CD4-positive, CD25-positive, alpha-beta regulatory T cell (primary cell): ENCODE measurements at places on chromosomes 2 and 18. TPM values are rescaled to one million over a fixed set of nuclear protein-coding genes. Genes with fewer than 3 reads are reported as not detected.

Gene PIEZO2
- polyA plus RNA-seq = not detected

Gene PCARE
- polyA plus RNA-seq = not detected

Gene RGPD4
- polyA plus RNA-seq = not detected

Gene AQP12A
- polyA plus RNA-seq = not detected

Gene MROH2A
- not detected for polyA plus RNA-seq

Gene AOX1
- not detected for polyA plus RNA-seq

Gene TMEM198
- not detected for polyA plus RNA-seq

GRCh38 chr18:57657542-57657941, 35.9 kb upstream of the NARS1 start:
- no peaks in the 10 kb centered on the region for H3K27me3 ChIP-seq
- no peak for DNase-seq
- H3K27ac ChIP-seq = no peak overlapping the region
- peaks cover 7% of the 10 kb centered on the region for H3K36me3 ChIP-seq
- no peaks in the 10 kb centered on the region for H3K4me1 ChIP-seq

- peak overlapping the region; percentile 99 for H3K27ac ChIP-seq
- DNase-seq = peak; percentile 11
- no peaks in the 10 kb centered on the region for H3K27me3 ChIP-seq
- H3K4me3 ChIP-seq = peak overlapping the region; percentile 89
These were observed 787 bp upstream of the ADGRF3 start for GRCh38 chr2:26347286-26347865.

DNA sequence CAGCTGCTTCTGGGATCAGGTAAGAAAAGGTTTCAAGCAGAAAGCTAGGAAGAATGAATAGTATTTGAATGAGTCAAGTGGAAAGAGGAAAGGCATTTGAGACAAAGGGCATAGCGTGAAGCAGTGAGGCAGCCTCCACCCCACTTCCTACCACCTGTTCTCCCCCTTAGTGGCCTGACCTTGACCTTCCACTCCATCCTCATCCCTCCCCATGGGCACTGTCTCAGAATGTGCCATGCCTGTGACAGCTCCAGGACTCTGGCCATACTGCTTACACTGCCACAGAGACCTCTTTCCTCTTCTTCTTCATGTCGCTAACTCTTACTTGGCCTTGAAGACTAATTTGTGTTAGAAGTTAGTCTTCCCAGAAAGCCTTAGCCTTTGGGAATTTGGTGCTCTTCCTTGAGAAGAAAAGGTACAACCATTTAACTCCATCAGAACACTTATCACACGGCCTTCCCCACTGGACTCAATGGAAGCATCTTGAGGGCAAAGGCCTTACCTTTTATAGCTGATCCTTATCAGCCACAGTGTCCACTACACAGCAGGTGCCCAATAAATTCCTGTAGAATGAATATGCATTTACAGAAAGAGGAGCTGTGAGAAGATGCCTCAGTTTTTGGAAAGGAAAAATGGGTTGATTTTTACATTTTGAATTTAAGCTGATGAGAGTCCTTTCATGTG, 15.2 kb upstream of the NOSTRIN start:
- no peaks in the 10 kb centered on the region for H3K4me1 ChIP-seq
- DNase-seq = no peak
- H3K4me3 ChIP-seq = no peak overlapping the region
- no peaks in the 10 kb centered on the region for H3K36me3 ChIP-seq
- H3K27me3 ChIP-seq = no peaks in the 10 kb centered on the region

DNA sequence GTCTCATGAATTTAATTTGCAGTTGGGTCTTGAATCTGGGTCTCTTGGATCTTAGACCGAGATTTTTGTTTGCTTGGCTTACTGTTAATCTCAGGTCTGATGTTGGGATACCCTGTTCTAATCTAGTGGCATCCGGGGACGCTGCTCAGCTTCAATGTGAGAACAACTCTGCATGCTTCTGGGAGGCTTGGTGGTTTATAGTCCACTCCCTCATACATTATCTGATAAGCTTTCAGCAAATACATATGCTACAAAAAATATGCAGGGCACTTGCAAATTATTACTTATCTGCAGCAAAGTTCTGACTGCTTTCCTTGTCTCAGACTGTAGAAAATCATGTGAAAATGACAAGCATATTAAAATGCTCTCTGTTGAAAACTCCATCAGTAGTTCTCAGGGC, 39.4 kb downstream of the RNF144A start:
- no peak overlapping the region for H3K27ac ChIP-seq
- no peaks in the 10 kb centered on the region for H3K27me3 ChIP-seq
- H3K36me3 ChIP-seq = no peaks in the 10 kb centered on the region

- no peak for DNase-seq
- no peaks in the 10 kb centered on the region for H3K4me1 ChIP-seq
- peaks cover 92% of the 10 kb centered on the region for H3K36me3 ChIP-seq
These were observed 9.3 kb downstream of the GPN1 start for GRCh38 chr2:27638037-27638637.

GRCh38 chr2:34031097-34031496, 432.0 kb upstream of the FAM98A start:
- no peak for DNase-seq
- no peaks in the 10 kb centered on the region for H3K27me3 ChIP-seq
- no peak overlapping the region for H3K27ac ChIP-seq

GRCh38 chr2:121489911-121490583, 40.6 kb upstream of the RNU4ATAC start:
- peaks cover 21% of the 10 kb centered on the region for H3K4me1 ChIP-seq
- peaks cover 5% of the 10 kb centered on the region for H3K36me3 ChIP-seq
- H3K4me3 ChIP-seq = no peak overlapping the region
- H3K27me3 ChIP-seq = no peaks in the 10 kb centered on the region

DNA sequence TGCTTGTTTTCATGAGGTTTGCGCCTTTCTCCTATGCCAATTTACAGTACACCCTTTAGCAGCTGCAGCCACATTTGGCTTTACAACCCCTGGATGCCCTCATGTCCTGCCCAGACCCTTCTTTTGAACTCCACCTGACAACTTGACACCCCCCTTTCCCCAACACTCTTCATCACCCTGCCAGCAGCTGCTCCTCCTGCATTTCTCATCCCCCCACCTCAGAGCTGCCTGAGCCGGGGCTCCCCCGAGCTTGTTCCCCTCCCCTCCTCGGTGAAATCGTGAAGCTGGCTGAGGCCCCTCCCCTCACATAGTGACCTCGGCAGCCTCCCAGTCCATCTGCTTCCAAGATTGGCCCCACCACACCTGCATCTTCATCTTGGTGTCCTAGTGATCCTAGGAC, 40.5 kb downstream of the LRRFIP1 start:
- H3K27ac ChIP-seq = no peak overlapping the region
- H3K4me3 ChIP-seq = no peak overlapping the region
- peaks cover 4% of the 10 kb centered on the region for H3K27me3 ChIP-seq
- peaks cover 2% of the 10 kb centered on the region for H3K4me1 ChIP-seq
- no peaks in the 10 kb centered on the region for H3K36me3 ChIP-seq

DNA sequence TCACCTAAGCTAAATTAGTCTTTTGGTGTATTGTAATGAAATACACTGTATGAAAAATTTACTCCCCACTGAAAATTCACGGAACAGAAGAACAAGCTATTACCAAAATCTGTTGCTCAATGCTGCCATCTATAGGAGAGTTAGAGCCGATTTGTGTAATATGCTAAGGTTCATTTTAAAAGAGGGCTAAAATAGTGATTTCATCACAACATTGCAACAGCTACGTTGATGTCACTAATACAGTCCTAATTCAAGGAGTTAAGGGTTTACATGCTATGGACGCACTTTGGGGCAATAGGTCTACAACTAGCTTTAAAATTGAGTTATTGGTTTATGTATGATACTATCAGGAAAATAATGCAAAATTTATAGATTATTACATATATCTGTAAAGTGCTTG, 3.0 kb upstream of the IRS1 start:
- peaks cover 30% of the 10 kb centered on the region for H3K4me1 ChIP-seq
- peaks cover 9% of the 10 kb centered on the region for H3K27me3 ChIP-seq
- DNase-seq = peak; percentile 71
- H3K27ac ChIP-seq = no peak overlapping the region
- no peaks in the 10 kb centered on the region for H3K36me3 ChIP-seq
- H3K4me3 ChIP-seq = no peak overlapping the region

DNA sequence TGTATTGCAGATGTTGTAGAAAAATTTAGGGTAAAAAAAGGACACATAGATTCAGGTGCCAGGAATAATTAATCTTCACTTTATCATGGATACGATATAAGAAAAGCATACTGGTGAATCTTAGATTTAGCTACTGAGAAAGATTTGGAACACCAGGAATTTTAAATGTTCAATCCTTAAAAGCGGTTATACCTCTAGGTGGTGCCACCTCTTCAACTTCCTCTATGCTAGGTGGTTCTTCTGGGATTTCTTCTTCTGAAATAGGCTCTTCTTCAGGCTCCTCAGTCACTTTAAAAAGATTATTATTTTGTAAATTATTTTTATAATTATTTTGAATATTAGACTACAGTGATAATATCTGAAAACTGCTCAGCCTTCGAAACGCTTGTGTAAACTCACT, 133.1 kb downstream of the TTN start:
- no peaks in the 10 kb centered on the region for H3K4me1 ChIP-seq
- H3K27me3 ChIP-seq = no peaks in the 10 kb centered on the region
- DNase-seq = no peak
- H3K36me3 ChIP-seq = peaks cover 76% of the 10 kb centered on the region
- no peak overlapping the region for H3K27ac ChIP-seq

- no peak overlapping the region for H3K4me3 ChIP-seq
- no peaks in the 10 kb centered on the region for H3K4me1 ChIP-seq
- no peak for DNase-seq
- H3K27me3 ChIP-seq = no peaks in the 10 kb centered on the region
These were observed 95.1 kb downstream of the CRIM1 start for GRCh38 chr2:36450466-36451196.

DNA sequence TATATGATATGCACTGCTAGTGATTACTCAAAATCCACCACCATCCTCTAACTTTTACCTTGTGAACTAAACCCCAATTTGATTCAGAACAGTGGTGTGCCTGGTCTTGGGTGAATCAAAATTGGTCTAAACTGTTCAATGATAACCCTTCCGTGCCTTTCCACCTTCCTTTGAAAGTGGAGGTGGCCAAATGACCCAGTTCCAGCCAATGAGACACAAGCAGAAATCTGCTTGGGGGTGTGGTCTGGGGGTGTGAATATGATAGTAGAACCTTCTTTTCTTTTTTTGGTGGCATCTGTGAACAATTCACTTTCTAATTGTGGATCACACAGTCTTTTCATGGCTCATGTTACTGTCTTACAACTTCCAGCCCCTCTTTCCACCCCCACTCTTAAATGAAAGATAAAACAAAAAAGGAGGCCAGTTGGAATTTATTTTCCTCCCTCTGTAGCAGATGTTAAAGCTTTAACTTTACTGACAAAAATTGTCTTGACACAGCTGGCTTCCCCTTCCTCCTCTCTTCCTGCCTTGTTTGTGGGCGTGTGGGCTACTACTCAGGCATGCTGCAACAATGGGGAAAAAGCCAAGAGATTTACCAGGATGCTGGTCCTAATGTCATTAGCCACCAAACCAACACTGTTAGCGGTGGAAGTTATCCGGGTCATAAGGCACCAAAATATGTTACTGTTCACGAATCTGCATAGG, 58.8 kb upstream of the ANKRD44 start:
- DNase-seq = no peak
- H3K27ac ChIP-seq = no peak overlapping the region
- no peaks in the 10 kb centered on the region for H3K4me1 ChIP-seq
- no peak overlapping the region for H3K4me3 ChIP-seq
- H3K36me3 ChIP-seq = no peaks in the 10 kb centered on the region

DNA sequence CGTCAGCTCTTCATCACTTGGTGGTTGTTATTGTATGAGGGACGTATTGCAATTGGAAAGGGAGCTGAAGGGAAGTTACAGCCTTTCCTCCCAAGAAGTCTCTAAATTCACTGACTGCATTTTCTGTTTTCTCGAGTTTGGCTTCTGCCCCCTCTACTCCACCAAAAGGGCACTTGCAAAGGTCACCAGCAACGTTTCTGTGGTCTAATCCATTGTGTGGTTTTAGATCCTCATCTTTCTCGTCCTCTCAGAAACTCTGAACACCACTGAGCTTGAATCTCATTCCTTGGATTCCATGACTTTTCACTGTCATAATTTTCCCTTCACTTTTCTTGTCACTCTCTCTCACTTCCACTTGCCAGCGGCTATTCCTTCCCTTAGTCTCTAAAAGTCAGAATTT, 308.0 kb downstream of the AFF3 start:
- no peaks in the 10 kb centered on the region for H3K27me3 ChIP-seq
- H3K27ac ChIP-seq = no peak overlapping the region
- no peak overlapping the region for H3K4me3 ChIP-seq
- DNase-seq = no peak

- no peak overlapping the region for H3K4me3 ChIP-seq
- no peaks in the 10 kb centered on the region for H3K36me3 ChIP-seq
- DNase-seq = no peak
These were observed 22.7 kb downstream of the ANKRD29 start for GRCh38 chr18:23640052-23640451.

GRCh38 chr2:101419096-101419663, 31.9 kb upstream of the CREG2 start:
- no peaks in the 10 kb centered on the region for H3K36me3 ChIP-seq
- peak; percentile 67 for DNase-seq
- H3K27ac ChIP-seq = no peak overlapping the region
- no peaks in the 10 kb centered on the region for H3K4me1 ChIP-seq

GRCh38 chr2:62101886-62102285, 94.0 kb upstream of the B3GNT2 start:
- H3K4me1 ChIP-seq = no peaks in the 10 kb centered on the region
- H3K27me3 ChIP-seq = no peaks in the 10 kb centered on the region
- H3K36me3 ChIP-seq = no peaks in the 10 kb centered on the region
- DNase-seq = no peak
- H3K4me3 ChIP-seq = no peak overlapping the region
- H3K27ac ChIP-seq = no peak overlapping the region

GRCh38 chr2:85635636-85636035, 19.6 kb downstream of the USP39 start:
- no peak overlapping the region for H3K27ac ChIP-seq
- H3K27me3 ChIP-seq = no peaks in the 10 kb centered on the region
- no peak for DNase-seq

GRCh38 chr2:63628403-63628942, 39.7 kb downstream of the MDH1 start:
- no peaks in the 10 kb centered on the region for H3K36me3 ChIP-seq
- DNase-seq = no peak
- peaks cover 5% of the 10 kb centered on the region for H3K27me3 ChIP-seq
- no peak overlapping the region for H3K27ac ChIP-seq
- no peak overlapping the region for H3K4me3 ChIP-seq

GRCh38 chr2:33240178-33240577, 236.3 kb upstream of the RASGRP3 start:
- no peaks in the 10 kb centered on the region for H3K4me1 ChIP-seq
- peaks cover 2% of the 10 kb centered on the region for H3K27me3 ChIP-seq
- no peak overlapping the region for H3K4me3 ChIP-seq
- no peak for DNase-seq

DNA sequence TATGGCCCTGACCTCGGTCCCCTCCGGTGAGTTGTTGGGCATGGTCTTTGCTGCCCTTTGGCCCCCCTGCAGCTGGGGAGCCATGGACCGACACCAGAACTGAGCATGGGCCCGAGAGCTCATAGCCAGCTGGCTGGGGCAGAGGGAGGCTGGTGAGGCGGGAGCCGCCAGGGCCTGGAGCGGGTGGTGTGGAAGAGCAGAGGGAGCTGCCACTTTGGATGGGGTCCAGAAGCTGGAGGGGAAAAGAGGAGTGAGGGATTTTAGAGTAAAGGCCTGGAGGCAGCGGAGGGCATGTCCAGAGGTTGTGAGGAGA, 16.5 kb upstream of the CNNM3 start:
- H3K4me3 ChIP-seq = no peak overlapping the region
- no peak for DNase-seq
- H3K4me1 ChIP-seq = peaks cover 20% of the 10 kb centered on the region
- peaks cover 5% of the 10 kb centered on the region for H3K36me3 ChIP-seq
- no peaks in the 10 kb centered on the region for H3K27me3 ChIP-seq

- H3K27ac ChIP-seq = peak overlapping the region; percentile 71
- no peak for DNase-seq
- H3K4me3 ChIP-seq = peak overlapping the region; percentile 73
- no peaks in the 10 kb centered on the region for H3K36me3 ChIP-seq
These were observed 60.2 kb downstream of the CXCR4 start for GRCh38 chr2:136057802-136058140.
